ENCODE measurements at places on chromosomes 6 and 20.

DNA sequence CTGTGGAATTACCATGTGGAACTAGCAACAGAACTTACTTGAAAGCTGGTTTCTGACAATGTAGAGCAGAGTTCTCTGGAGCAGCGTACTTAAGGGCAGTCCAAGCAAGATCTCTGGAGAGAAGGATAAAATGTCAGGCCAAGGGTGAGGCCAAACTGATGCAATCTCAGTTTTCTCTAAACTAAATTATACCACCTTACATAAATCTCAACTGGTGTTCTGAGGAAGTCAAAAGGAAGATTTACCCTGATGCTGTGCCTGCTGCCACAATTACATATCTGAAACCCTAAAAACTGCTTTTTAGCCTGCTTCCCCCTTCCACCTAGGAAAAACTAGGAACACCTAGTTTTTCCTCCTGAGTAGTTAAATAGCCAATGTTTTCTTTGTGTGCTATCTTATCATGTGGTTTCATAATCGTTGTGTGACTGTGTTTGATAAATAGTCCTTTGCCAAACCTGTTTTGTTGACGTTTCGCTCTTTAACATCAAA is 28.1 kb downstream of the NCOA7 start:
- no peak for DNase-seq

- DNase-seq = no peak
These were observed 4.2 kb downstream of the GPR31 start for GRCh38 chr6:167153521-167153959.

DNA sequence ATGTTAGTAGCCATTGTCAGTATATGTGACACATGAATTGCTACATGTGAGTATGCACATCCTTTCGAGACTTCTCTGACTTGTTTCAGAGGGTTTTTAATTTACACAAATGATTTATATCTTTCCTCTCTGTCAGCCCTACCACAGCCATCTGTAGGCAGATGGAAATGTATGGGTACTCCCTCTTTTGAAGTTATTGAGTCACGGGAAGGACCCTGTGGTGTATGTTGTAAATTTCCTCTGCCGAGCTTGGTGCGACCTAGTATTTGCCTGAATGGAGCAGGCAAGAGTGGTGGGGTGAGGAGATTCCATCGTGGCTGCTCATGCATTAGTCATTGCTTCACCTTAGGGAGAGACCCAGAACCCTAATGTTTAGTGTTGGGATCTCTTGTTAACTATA is 171.9 kb downstream of the JARID2 start:
- DNase-seq = peak; percentile 50

- DNase-seq = no peak
These were observed 14.0 kb upstream of the GCM1 start for GRCh38 chr6:53162606-53163005.

GRCh38 chr6:36615018-36615761 is 21.0 kb downstream of the SRSF3 start:
- peak; percentile 52 for DNase-seq

- DNase-seq = no peak
These were observed 80.7 kb upstream of the MAFB start for GRCh38 chr20:40769677-40770285.

DNA sequence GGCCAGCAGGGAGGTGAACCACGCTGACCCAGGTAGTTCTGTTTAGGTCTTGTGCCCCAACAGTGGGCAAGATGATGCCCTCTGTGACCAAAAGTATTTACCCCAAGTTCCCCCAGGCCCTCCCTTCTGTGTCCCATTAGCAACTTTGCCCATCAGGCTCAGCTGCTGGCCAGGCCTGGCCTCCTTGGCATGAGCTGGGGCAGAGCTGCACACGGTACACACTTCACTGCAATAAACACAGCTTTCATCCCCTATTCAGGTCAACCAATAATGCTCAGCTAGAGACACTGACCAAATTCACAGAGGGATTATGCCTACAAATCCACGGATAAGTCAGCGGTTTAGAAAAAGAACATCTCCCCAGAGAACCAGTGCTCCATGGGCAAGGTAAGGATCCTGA is 103.7 kb downstream of the SLC23A2 start:
- DNase-seq = no peak

DNA sequence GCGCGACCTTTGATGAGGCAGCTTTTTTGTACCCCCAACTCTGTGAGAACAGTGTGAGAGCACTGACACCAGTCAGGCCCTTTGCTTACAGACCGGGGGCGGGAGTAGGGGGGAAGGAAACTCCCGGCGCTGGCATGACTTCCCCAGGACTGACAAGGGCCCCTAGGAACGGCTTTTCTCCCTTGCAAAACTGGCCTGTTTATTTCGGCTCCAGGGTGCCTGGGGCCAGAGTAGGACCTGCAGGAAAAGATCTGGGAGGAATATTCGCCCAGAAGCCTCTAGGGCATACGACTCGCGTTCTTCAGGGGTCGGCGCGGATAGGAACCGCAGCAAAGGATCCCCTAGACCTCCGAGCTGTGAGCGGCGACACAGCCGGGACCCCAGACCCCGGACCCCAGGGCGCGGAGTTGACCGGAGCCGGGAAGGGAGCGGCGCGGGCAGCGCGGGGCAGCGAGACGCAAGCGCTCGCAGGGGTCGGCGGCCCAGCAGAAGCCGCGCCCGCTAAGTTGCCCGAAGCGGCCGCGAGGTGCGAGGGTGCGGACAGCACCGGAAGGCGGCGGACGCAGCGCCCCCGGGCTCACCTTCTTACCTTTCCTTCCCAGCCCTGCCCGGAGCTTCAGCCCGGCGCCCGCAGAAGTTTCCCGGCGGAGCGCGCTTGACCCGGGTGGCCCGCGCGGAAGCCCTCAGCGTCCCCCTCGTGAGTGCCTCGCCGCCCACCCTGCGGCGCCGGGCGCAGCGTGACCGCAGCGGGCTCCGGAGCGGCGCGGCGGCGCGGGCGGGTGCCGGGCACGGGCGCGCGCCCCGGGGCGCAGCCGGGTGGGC is at the start of gene POPDC3:
Gene POPDC3, minus strand, starts transcription at position 771 of the 822 bp plus-strand sequence. CDS start 18,105 bp downstream, outside the sequence.
- DNase-seq = peak; percentile 1

DNA sequence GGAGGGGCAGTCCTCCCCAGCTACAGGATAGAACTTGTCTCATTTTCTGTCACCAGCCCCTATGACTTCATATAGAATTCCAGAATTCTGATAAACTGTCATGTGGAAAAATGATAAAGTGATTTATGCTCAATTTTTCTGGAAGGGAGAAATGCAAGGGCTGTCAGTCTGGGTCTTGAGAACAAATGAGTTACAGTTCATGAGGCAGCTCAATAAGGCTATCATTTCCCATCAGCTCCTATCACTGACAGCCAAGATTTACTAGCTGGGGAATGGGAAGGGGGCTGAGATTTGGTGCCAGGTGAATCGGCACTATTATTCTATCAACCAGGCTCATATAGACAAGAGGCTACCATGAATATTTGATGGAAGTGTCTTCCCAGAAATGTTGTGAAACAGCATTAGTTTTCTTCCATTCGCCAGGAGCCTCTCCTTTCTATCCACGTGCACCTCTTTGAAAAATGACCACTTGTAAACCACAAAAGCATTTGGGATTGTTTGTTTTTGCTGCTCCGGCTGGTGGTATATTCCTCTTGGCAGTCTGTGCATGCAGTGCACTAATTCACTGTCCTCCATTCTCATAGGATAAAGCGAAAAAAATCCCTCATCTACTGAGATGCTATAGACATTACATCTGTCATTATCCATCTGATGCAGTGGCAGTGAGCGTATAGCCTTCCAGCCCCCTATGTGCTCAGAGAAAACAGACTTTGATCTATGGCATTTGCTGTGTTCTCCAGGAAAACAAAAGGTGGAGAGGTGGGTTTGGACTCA is 528.7 kb upstream of the RNF217 start:
- DNase-seq = no peak

DNA sequence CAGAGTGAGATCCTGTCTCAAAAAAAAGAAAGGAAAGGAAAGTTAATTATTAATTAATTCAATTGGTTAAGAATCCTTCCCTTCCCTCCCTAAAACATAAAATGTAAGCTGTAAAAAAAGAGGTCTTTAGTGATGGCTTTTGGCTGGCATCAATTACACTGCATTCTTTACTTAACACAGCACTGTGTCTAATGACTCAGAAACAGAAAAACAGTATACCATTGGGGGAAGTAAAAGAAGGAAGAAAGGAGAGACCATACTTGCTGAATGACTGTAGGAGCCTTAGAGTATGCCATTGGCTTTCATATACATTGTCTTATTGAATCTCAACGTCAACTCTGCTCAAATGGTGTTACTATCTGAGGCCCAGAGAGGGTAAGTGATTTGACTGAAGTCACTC is 18.3 kb upstream of the CITED2 start:
- DNase-seq = no peak

DNA sequence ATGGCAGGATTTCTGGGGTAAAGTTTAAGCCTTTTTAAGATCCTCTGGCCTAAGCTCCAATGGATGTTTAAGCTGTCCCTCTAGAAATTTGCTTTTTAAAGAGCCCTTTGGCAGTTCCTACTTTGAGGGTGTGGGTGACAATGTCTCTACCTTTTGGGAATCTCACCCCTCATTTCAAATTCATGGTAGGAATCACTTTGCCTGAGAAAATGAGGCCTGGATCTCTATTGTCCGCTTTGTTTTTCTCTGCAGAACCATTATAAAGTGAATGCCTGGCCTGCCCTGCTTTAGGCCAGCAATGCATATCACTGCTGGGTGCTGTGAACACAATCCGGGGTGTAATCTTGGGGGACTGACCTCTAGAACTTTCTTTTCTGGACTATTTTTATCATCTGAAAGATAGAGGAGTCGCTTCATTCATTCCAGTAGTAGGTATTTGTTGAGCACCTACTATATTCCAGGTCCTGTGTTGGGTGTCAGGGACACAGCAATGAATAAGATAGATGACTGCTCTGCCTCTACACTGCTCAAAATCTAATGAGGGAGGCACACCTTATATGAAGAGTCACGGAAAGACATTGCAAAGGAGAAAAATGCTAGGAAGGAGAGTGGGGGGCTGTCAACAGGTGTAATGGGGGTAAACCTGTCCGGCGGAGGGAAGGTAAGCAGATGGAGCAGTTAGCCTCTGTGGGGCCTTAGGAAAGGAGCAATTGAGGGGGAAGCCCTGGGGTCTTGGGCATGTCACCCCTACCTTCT is 8.6 kb upstream of the COMMD7 start:
- DNase-seq = no peak

GRCh38 chr20:62632575-62633090 is 9.7 kb upstream of the SLCO4A1 start:
- no peak for DNase-seq

DNA sequence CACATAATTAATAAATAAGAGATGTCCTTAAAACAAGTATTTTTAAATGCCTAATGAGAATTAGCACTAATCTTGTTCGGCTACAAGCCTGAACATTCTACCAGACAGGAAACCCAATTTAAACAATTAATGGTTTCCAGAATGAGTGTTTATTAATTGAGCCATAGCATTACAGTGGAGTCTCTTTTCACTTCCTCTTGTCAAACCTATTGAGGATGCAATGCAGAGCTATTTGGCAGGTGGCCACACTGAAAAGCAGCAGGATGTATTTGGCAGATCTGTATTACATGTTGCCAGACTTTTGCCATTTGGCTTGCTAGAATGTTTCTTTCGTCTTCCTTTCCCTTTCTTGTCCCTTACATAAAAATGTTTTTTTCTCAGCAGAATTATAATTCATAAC is 475.2 kb upstream of the MARCKS start:
- DNase-seq = no peak

DNA sequence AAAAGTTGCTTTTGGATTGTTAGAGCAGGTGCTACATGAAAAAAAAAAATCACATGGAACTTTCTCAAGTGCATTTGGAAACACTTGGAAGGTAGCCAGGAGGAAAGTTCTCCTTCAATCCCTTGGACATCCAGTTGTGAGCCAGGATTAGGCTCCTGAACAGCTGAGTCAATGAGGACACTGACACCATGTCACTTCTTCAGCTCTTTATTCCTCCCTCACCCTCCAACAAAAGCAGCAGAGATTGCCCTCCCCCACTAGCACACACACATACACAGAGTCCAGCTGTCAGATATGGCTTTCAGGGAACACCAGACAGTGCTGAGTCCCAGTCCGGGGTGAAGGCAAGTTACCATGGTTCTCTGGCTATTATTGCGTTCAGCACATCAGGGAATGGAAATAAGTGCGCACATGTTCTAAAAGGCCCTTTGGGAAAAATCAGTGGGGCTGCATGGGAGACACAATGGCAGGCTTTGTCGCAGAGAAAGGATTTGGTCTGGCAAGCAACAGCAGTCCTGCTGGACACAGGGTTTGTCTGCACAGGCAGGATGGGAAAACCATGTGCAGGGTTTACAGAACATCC is 124.7 kb upstream of the MARCKS start:
- no peak for DNase-seq

- DNase-seq = no peak
These were observed 50.0 kb downstream of the CDKAL1 start for GRCh38 chr6:20584100-20584731.

GRCh38 chr20:52096117-52096516 is 95.5 kb downstream of the ZFP64 start:
- DNase-seq = no peak

- no peak for DNase-seq
These were observed 8.0 kb downstream of the SNX21 start for GRCh38 chr20:45841407-45842129.

- no peak for DNase-seq
These were observed 322.8 kb downstream of the FARS2 start for GRCh38 chr6:5584078-5584482.

DNA sequence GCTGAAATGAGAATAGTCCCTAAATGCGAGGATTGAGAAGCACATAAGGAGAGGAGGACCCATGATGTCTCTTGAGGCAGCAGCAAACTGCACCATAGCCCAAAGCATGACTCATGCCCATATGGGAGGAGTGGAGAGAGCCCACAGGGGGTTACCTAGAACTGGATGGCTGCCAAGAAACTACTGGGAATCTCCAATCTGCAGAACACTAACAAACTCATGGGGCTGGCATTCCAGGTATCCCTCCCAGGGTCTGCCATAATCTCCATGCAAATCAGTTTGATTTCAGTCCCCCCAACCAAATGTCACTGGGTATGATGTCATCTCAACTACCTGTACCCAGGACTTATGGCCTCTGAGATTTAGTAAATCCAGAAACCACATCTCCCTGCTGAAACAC is 410.5 kb downstream of the PTPRT start:
- DNase-seq = no peak

DNA sequence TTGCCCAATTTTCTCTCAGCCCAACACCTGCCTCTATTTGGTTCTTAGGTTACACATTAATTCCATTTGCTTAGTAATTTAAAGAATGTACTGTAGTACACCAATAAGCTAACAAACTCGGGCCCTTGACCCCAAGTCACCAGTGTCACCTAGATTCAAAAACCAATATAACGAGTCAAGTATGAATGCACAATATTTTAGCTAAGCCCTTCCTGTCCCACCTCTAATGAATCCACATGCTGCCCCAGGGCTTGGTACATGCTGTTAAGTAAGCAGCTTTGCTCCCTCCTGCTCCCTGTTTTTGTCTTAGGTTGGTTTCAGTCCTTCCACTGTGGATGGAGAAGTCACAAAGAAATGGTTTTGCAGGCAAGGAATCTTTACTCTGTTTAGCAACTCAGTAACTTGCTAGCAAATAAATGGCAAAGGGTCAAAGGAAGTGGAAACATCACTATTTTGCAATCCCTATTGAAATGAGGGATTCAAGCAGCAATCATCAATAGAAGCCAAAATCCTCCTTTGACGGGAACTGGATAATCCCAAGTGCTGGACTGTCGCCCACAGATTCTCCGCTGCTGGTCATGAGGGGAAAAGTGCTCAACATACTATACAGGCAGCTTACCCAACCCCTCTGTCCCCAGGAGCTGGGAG is 5.0 kb upstream of the MPC1 start:
- DNase-seq = no peak

Measured in activated CD4-positive, alpha-beta T cell treated with anti-CD3 and anti-CD28 coated beads, Interleukin-2, amount 50 U/mL, for 48 hours (primary cell).